ENCODE measurements at places on chromosomes 3 and 15.

GRCh38 chr3:13018561-13019242 is 54.5 kb downstream of the IQSEC1 start:
- no peak for DNase-seq

- DNase-seq: no peak
These were observed 127.9 kb downstream of the CD47 start for GRCh38 chr3:107962946-107963345.

DNA sequence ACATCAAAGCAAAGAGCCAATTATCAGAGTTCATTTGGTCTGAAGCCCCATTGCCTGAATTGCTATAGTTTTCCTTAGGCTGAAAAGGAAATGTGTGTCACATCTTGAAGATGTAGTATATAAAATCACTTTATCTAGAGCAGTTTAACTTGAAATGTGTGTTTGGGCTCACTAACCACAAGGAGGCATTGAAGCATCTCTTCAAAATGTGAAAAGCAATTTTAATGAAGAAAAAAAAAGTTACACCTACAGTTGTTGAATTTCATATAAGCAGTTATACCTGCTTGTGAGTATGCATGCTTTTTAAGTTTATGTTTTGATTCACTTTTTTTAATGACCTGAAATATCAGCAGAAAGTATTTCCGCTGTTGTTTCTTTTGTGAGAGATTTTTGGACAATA is 129.3 kb downstream of the IQCH start:
- no peak for DNase-seq

DNA sequence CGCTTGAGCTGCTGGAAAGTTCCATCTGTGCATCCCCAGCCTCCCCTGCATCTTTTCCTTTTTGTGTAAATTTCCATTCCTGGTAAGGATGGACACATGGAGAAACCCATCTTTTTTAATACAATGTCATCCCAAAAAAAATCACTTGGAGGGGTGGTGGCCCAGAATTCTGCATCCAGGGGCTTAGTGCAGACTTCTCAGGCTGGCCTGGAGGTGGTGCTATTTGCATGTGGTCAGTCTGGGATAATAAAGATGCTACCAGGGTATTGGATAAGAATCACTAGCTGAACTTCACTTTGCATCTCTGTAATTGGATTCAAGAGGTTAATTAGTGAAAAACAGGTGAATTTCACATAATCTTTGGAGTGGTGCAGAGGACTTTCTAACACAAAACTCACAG is 1.8 kb upstream of the ZSCAN2 start:
- no peak for DNase-seq
